ENCODE measurements at places on chromosomes 16 and 17.

- no peak for DNase-seq
Observed at GRCh38 chr17:42017866-42018200, 594 bp upstream of the DNAJC7 start.

- DNase-seq = peak; percentile 55
Observed at GRCh38 chr17:72387487-72387886, 266.7 kb downstream of the SOX9 start.

GRCh38 chr16:10877472-10877946 lies 507 bp downstream of the CIITA start:
- no peak for DNase-seq

- no peak for DNase-seq
Observed at GRCh38 chr16:67449336-67449735, 18.4 kb downstream of the HSD11B2 start.

DNA sequence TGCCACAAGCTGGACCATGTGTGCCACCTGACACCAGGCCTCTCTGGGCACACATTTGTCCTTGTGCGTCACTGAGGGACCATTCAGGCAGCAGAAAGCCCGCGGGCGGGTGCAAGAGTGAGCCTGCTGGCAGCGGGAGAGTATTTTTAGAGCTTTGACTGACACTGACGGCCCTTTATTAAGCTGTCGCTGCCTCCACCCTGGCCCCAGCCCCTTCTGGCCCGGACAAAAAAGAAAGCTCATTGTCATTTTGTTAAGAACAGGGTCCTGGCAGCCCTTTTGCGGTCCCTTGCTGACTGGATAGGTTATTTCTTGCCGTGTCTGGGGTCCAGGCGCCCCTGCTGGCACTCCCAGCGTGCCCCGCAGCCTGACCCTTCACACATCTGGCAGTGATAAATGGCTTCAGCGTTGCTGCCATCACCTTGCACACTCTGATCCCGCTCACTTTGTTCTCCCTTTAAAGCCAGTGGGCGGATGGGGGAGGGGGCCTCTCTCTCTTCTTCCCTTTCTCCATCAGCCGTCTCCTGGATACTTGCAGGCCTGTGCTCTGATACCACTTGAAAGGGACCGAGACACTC lies 78.4 kb upstream of the NKD1 start:
- no peak for DNase-seq

GRCh38 chr17:59381716-59382570 lies 50.5 kb downstream of the YPEL2 start:
- DNase-seq = no peak

DNA sequence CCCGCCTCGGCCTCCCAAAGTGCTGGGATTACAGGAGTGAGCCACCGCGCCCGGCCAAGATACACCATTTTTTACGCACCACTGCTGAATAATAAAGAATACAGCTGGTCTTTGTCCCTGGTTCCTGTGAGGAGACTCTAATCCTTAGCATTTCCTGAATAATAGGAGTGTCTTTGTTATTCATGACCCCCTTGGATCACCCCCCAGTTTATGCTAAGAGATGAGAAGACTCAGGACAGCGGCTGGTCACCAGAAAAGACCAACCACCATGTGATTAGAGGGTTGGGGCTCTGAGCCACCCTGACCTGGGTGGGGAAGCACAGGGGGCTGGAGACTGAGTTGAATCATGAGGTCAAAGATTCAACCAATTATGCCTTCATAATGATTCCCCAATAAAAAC lies 17.3 kb downstream of the PHLPP2 start:
- DNase-seq = no peak
